ENCODE measurements at places on chromosomes 5 and 9.

DNA sequence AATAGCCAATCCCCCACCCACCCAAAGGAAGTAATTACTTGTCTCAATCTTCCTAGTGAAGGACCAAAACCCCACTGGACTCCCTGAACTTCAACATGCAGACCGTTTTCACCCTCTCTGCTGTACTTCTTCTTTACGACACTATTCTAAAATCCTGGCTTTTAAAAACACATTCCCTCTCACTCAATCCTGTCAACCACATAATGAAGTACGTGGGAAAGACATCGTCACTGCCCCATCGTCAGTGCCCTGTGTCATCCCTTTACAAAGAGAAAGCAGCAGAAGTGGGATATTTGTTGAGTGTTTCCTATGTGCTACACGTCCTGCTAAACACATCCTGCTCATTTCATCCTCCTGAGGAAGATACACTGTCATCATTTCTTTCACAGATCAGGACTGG lies 54.2 kb downstream of the MAPKAP1 start:
- no peak for DNase-seq

DNA sequence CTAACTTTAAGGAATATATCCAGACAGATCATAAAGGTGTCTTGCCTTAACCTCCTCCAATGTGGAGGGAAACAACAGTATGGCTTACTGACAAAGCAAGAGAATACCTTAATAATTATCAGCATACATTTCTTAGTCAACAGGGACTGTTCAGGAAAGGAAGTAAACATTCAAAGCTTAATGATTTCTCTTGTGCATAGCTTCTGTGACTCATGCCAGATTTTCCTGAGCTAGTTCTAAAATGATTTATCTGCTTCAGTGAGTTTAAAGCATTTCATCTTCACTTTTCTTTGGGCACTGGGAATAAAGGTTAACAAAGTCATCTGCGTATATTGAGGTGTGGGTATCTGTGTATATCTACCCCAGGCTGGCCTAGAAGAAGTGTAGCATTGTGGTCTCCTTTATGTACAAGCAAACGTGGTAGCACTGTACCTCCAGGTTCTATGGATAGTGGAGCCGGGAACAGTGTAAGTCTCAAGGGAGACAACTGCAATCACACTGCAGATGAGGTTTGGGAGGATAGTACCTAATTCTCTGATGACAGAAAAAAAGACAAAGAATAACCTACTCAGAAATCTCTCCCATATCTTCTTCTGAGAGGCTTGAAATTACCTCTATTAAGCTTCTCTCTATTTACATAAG lies 284.1 kb downstream of the HCN1 start:
- DNase-seq, result no peak

DNA sequence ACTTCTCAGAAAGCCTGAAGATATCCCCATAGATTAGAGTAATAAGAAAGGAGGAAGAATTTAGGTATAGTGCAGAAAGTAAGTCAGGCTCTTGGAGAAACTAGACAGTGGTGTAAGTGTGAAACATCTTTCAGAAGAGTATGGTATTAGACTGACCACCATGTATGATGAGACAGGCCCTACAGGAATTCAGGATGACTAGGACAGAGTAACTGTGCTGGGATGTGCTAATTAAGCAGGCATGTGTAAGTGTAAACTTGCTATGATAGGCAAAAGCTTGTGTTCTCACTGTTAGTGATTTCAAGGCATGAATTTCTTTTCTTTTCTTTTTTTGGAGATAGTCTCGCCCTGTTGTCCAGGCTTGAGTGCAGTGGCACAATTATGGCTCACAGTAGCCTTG lies 70.8 kb downstream of the RAB24 start:
- no peak for DNase-seq

- no peak for DNase-seq
These were observed 301.6 kb downstream of the NR2F1-AS1 start for GRCh38 chr5:93279296-93279963.

- no peak for DNase-seq
These were observed 29.2 kb upstream of the ADRA1B start for GRCh38 chr5:159887050-159887449.

DNA sequence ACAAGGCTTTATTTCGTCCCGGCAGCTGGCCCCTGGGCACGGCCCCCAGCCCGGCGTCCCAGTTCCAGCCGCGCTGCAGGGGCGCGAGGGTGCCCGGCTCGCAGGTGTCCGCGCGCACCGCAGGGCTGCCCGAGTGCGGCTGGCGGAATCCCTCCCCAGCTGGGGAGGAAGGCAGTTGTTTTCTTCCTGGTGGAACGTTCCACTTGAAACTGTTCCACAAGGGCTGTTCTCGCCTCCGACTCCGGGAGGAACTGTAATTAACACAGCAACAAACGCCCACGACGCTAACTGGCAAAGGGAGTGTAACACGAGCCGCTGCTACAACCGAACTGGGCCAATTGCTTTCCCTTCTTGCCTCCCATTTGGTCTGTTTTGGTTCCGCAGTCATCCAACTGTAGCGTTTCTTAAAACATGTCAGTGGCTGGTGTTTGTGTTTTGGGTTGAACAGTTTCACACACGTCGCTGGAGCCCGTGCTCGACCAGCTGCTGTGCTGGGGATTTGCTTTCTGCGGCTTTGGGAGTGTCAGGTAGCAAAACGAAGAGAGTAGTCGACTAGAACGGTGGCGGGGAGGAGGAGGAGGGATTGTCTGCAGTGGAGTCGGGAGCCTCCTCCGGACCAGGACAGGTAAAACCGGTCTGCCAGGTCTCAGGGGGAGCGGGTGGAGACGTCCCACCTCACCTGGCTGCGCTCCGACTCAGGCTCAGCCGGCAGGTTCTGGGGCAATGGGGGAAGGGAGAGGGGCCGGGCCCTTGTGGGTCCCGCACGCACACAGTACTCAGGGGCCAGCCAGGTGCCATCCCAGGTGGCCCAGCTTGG lies 131.6 kb upstream of the NIPBL start:
- no peak for DNase-seq
